ENCODE measurements at places on chromosomes 2 and 18.

- no peak for DNase-seq
Measured at GRCh38 chr2:12657560-12657959, 59.2 kb upstream of the TRIB2 start.

DNA sequence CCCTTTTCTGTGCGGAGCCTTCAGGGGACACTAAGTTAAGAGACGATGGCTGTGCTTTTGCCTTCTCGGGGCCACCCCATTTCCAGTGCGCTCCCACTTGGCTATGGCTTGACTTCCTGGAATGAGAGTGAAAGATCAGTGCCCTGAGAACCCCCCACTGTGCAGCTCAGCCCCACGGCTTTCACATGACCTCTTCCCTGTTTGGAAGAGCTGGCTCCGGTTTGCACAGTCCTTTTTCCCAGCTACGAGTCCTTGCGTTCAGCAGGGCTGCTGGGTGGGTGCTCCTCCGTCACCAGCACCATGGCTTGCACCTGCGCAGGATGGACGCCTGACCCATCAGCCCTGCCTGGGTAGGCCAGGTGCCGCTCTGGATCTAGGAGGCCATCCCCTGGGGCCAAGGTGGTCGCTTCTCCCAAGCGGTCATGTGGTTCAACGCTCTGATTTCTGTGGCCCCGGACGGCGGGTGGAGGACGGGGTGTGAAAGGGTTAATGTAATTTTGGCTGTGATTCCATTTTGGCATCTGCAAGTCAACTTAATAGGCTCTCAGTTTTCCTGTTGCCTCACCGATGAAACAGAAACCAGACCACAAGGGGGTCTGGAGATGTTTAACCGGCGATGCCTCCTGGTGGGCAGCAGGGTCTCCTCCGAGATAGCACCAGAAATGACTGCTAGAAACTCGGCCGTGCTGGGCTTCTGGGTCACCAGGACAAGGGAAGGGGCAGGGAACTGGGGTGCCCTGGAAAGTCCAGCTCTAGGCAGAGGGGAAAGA is 113.1 kb upstream of the HAAO start:
- no peak for DNase-seq

- no peak for DNase-seq
Measured at GRCh38 chr2:183123117-183123958, 905 bp upstream of the NUP35 start.

DNA sequence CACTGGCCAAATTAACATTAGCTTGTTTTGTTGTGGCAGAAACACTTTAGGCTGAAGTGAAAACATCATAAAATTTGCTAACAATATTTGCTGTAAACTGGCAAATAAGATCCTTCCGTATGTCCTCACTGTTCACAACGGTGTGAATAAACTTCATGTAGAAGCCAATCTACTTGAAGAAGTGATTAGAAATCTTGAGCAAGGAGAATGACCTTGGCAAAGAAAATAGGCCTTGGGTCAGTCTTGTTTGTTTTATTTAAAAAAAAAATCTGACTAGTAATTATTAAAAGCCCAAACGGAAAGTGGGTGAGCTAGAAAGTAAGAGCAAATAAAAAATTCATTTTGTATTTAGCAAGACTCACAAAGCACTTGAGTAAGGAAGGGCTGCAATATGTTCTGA is 197.0 kb downstream of the CPS1 start:
- DNase-seq, result no peak

- DNase-seq, result peak; percentile 64
Measured at GRCh38 chr2:64727013-64727767, 73.5 kb upstream of the SERTAD2 start.

DNA sequence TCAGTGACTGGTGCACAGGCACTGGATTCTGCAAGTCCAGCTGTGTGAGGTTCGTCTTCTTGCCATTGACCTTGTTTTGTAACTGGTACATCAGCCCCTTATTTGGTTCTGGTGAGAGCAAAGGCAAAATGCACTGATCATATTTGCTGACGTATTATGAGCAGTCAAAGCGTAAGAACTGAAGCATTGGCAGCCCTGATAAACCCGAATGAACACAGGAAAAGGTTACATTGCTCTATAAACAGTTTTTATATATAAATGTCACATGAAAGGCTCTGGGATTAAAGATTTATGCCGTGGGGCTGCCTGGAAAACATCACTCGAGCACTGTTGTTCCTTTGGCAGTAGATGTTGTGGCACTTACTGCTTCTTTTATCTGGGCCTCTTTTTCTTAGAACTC is 167.9 kb downstream of the IRS1 start:
- no peak for DNase-seq

GRCh38 chr2:49914281-49914680 is 760.0 kb upstream of the FSHR start:
- no peak for DNase-seq

DNA sequence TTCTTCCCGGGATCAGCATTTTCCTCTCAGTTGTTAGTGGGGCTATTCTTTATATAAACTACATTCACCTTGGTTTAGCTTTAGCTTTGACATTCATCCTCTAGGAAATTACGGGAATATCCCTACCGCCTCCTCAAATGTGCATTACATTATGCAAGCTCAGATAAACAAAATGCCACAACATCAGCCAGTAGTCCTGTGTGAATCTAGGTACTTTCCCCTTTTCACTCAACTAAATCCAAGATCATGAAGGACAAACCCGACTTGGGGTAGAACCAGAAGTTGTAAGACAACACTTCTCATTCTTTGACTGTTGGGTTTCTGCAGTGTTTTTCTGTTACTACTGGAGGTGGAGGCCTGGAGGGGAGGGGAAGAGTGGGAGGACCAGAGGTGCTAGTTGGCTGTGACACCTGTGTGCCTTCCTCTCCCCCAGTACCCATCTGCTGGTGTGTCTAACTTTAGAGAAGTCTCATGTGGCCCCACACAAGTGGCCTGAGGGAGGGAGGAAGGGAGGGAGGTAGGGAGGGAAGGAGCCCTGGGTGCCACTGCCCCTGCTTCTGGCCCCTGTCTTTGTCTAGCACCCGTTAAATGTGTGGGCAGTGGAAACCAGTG is 84.8 kb upstream of the BCL2L11 start:
- DNase-seq, result no peak

- no peak for DNase-seq
Measured at GRCh38 chr18:34694591-34695165, 15.4 kb upstream of the DTNA start.

DNA sequence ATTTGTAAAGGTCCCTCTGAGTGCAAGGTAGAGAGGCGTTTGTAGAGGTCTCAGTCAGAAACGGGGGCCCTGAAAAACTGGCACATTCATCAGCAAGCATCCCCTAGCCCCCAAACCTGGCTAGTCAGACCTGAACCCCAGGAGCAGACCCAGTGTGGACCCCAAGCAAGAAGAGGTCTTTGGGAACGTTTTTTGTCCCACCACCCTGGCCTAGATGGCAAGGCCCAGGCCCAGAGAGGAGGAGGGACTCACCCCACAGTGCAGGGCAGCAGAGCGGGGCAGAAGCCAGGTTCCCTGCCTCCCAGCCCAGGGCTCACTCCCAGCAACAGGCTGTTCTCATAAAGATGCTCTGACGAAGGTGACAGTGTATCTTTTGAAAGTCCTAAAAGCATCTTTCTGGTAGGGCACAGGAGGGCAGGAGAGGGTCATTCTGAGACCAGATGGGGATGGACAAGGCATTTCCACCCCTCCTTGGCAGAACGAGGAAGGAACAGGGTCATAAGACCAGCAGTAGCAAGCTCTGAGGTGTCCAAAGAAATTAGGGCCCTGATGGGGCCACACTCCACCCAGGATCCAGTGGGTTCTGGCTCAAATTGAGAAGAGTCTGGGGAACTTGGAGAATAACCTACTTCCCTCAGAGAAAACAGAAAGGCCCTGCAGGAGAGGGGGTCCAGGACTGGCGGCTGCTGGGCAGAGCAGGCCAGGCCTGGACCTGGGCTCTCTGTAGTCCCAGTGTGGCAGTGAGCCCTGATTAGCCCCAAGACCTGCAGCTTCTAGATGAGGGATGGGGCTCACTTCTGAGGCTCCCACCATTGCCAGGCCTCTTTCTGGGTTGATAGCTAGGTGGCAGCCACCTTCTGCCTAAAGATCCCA is 18.2 kb downstream of the ADRA2B start:
- no peak for DNase-seq

DNA sequence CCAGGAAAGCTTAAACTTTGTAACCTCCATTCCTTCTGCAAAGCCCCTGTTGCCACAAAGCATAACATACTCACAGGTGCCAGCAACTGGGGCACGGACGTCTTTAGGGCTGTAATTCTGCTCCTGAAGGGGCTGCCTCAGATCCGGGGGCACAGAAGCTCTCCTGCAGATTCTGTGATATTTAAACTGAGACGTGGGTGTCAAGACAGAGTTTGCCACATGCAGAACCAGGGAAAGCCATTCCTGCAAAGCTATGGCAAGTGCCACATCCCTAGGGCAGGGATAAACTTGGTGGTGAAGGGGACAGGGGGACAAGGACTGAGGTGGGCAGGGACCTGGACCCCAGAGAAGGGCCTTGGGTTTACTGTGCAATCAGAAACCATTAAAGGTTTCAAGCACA is 247.2 kb downstream of the EIPR1 start:
- no peak for DNase-seq

DNA sequence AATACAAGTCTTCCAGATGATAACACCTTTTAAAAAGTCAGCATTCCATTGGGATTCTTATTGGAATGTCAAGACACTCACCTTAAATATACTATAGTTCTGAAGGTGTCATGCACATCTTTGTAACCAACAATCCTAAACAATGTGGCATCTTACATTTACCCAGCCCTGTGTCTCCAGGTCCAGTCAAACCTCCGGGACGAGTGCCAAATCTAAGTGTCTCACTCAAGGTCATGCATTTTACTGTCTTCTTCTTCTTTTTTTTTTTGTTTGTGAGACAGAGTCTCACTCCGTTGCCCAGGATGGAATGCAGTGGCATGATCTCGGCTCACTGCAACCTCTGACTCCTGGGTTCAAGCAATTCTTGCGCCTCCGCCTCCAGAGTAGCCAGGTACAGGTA is 206.9 kb upstream of the FAM98A start:
- DNase-seq, result no peak

GRCh38 chr2:112996635-112997034 is 8.6 kb upstream of the IL36A start:
- DNase-seq, result no peak

GRCh38 chr2:153786016-153786415 is 85.7 kb upstream of the GALNT13 start:
- DNase-seq, result no peak

- DNase-seq, result peak; percentile 87
Measured at GRCh38 chr2:58039170-58039611, 7.4 kb upstream of the VRK2 start.

DNA sequence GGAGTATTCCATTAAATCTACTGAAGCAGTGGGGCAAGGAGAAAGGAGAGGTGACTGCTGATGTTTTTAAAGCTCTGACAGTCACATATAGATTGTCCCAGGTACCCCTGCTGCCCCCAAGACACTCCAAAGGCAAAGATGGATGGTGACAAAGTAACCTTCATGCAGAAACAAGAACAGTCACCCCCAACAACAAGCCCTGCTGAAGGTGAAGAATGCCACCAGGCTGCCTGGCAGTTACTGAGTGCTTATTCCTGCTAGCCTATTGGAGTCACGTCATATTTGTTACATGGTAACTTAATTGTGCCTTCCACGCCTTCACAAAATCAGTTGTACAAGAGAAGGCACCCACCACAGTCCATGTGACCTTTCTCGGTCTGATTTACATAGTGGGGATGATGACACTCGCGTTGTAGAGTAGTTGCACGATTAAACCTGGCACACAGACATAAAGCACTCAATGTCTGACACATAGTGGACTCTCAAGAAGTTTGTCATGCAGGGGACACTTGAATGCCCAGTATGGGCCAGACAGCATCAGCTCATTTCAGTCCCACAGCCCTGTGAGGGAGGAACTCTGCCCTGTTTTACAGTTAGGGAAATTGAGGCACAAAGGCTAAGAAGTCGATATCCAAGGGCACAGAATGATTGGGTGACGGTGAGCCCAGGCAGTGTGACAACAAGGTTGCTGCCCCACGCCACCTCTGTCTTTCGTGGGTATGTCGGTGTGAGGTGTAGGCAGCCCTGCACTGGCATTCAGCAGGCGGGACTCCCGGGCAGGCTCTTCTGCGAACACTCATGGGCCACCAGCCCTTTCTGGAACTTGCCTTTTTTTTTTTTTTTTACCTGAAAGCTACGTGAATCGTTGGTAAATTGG is 62.7 kb downstream of the ZCCHC2 start:
- no peak for DNase-seq

GRCh38 chr2:208978946-208979345 is 444.9 kb upstream of the MAP2 start:
- DNase-seq, result no peak

- no peak for DNase-seq
Measured at GRCh38 chr2:178450524-178450773, 526 bp downstream of the PRKRA start.

GRCh38 chr18:43022874-43023273 is 92.6 kb downstream of the RIT2 start:
- DNase-seq, result no peak

DNA sequence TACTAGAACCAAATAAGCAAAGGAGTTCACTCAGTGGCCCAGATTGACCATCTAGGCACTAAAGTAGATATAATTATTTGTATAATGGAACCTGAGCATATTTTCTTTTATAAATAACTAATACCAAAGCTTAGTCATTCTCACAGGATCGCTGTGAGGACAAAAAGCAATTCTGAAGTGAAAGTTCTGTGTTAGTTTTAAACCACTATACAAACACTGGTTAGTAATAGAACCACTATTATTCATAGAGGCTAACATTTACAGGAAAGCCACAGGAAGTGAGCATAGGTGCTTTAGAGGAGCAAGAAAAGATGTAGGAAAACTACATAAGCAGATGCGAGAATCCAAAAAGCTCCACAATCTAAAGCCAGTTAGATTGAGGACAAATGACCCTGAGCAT is 364.7 kb downstream of the XIRP2 start:
- DNase-seq, result no peak

DNA sequence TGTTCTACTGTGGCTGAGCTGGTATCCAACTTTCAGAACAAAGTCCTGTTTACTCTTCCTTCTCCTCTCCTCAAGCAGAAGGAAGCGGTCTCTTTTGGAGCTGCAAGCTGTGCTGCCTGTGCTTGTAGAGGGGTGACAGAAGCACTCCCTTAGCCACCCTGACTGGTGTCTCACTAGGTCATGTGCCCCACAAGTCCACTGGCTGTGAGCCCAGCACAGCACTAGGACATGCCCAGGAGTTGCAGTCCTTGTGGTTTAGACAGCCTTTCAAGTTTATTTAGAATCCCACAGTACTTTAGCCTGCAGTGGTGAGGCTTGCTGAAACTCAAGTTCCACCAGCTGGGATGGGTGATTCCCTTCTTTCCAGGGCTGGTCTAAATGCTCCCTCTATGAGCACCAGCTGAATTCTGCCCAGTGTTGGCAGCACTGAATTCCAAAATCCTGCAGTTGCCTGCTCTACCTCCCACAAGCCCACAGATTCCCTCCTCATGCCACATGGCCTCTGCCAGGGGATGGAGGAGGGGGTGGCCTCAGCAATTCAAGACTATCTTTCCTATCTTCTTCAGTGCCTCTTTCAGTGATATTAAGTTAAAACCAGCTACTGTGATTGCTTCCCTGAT is 61.2 kb downstream of the CCDC85A start:
- no peak for DNase-seq

DNA sequence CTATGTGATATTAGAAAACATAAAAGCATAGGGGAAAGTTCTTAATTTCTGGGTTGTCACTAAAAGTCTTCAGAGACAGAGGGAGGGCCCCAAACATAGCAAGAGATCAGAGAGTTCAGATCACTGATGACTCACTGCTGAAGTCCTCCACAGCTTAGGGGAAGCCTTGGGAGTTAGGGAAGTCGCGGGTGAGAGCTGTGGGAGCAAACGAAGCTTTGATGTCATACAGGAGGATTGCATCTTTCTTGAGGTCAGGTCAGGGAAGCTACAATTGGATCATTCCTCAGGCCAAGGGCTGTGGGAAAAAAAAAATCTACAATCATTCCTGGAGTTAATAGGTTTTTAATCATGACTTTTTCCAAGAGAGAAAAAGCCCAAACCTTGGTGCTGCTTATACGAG is 96.2 kb downstream of the COPS8 start:
- no peak for DNase-seq
